HEK293T (cell line): ENCODE measurements at places on chromosomes 1 and 21.

DNA sequence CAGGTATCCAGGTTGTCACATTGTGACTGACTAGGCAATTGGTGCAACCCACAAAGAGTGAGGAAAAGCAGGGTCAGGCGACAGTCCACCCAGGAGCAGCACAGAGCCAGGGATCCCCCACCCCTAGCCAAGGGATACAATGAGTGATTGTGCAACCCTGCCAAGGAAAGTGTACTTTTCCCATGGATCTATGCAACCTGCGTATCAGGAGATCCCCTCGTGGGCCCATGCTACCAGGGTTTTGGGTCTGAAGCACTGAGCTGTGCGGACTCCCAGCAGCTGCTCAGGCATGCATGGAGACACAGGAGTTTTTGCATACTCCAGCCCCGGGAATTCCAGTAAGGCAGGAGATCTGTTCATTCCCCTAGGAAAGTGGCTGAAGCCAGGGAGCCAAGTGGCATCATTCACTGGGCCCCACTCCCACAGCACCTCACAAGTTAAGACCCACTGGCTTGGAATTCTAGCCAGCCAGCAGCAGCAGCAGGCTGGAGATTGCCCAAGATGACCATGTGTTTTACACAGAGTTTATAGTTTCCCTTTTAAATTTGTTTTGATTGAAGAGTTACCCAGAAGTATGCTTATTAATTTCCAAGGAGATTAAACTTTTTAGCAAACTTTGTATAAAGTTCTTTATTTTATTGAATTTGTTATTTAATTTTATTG is 136.0 kb downstream of the LTN1 start:
- DNase-seq, result no peak

DNA sequence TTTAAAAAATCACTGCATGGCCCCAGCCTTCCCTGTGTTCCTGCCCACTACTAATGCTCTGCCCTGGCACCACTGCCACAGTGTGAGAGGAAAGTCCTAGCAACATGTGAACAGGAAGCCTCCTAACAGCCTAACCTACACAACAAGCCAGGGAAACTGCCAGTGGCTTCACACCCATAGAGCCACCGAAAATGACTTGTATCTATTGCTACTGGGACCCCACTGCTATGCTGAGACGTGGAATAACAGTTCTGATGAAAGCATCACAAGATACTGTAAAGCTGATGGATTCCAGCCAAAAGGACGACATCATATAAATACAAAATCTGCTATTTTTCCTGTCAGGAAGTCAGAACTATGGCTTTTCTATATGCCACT is 74.9 kb downstream of the JAK1 start:
- no peak for DNase-seq

GRCh38 chr1:16191916-16192546 is 20.4 kb downstream of the ARHGEF19 start:
- no peak for DNase-seq

- no peak for DNase-seq
Measured at GRCh38 chr1:77413541-77414335, 131.9 kb downstream of the AK5 start.
